ENCODE measurements at places on chromosomes 4 and X.

DNA sequence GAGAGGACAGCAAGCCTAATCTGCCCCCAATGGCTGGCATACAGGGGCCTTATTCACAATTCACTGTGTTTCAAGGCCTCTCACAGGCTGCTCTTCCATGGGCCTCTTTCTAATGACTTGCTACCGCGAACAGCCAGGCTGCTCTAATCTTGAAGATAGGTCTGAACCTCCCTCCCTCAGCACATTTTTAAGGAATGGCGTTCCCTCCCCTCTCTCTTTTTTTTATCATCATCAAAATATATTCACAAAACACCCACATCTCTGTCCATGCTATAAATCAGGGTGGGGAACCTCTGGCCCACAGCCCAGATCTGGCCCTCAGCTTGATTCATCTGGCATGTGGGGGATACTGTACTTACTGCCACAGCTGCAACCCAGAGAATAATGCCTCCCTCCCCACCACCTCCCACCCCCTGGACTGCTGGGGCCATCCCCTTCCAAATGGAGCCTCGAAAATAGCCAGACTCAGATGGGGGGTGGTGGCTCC, 76.2 kb upstream of the PLAC1 start:
- DNase-seq: no peak

DNA sequence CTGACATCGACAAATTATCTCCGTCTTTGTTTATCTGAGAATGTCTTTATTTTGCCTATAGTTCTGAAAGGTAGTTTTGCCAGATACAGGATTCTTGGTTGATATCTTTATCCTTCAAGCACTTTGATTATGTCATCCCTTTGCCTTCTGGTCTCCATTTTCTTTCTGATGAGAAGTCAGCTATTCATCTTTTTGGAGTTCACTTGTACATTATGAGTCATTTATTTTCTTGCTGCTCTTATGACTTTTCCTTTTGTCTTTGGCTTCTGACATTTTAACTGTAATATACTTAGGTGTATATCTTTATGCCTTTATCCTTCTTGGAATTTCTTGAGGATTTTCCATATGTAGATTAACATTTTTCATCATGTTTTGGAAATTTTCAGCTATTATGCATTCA, 51.4 kb downstream of the SHROOM4 start:
- no peak for DNase-seq

DNA sequence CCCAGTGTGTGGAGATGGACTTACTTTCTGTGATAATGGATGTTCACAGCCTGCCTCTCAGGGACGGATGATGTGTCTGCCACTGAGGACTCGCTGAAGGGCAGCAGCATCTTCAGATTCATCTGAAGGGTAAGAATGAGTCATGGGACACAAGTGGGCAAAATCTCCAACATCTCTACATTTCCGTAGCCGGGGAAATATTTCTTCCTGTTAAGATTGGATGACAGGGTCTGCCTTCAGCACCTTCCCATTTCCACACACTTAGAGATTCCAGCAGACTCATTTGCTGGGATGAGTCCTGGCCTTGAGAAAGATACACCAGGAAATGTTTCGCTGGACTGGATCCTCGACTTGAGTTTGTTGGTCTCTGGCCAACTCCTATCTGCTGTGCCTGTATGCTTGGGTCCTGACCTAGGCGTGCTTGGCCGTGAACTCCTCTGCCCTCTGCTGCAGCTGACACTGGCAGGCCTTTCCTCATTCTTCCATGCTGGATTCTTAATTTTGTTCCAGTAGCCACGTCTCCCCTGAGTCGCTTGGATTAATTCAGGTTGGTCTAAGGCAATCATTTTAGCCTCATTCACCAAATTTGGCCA, 46.5 kb upstream of the SOD3 start:
- no peak for DNase-seq

- no peak for DNase-seq
Observed at GRCh38 chr4:67687636-67688035, 13.3 kb downstream of the UBA6 start.

- no peak for DNase-seq
Observed at GRCh38 chrX:1751781-1752180, 136.9 kb downstream of the ASMT start.

- no peak for DNase-seq
Observed at GRCh38 chr4:48431401-48431800, 51.7 kb upstream of the SLC10A4 start.

DNA sequence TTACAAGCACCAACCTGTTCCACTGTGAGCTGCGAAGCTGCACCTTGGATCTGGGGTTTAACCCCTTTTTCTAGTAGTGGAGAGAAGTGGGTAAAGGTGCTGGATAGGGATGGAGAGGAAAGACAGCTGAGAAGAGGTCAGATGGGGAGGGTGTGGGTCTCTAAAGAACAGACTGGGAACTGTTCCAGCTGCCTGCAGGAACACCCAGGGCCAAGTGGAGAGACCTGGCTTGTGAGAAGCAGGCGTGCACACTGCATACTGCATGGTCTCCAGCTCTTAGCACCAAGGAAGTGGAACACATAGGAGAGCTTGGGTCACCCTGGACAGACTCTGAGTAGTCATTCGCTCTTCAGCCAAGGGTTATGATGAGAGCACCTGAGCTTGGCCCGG, 16.1 kb downstream of the BCOR start:
- no peak for DNase-seq

DNA sequence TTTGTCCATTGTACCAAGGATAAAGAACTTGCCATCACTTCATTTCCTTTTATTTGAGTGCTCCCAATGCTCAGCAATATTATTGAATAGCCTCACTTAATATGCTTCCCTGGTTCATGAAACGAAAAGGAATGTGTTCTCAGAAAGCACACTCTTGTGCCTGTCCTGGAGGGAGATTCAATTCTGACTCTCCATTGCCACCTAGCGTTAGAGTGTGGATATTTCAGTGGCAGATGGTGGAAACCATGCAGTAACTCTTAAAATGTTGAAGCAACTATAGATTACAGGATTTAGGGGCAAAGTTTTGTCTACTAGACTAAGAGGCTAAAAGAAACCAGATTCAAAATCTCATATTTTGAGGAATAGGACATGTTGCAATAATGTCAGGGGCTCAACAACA, 36.0 kb downstream of the GAB3 start:
- peak; percentile 41 for DNase-seq

DNA sequence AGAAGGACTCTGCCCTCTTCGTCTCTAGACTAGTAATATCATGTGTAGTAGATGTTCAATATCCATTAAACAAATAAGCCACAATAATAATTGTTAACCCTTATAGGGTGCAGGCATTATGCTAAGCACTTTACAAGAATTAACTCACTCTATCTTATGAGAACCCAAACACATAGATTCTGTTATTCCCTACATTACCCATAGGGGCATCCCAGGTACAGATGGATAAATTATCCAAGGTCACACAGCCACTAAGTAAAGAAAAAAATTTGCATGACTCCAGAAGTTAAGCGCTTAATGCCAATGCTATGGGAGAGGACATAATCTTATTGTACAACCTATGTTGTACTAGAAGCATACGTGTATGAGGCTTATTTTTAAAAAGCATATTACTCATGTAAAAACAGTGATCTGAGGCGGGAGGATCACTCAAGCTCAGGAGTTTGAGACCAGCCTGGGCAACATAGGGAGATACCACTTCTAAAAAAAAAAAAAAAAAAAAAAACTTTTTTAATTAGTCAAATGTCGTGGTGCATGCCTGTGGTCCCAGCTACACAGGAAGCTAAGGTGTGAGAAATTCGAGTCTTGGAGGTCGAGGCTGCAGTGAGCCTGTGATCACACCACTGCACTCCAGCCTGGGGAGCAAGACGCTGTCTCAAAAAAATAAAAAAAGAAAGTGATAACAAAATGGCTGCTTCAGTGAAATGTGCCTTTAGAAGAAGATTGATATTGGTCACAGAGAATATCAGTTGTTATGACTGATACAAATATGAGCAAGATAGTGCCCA, 13.6 kb downstream of the LDB2 start:
- DNase-seq: no peak

DNA sequence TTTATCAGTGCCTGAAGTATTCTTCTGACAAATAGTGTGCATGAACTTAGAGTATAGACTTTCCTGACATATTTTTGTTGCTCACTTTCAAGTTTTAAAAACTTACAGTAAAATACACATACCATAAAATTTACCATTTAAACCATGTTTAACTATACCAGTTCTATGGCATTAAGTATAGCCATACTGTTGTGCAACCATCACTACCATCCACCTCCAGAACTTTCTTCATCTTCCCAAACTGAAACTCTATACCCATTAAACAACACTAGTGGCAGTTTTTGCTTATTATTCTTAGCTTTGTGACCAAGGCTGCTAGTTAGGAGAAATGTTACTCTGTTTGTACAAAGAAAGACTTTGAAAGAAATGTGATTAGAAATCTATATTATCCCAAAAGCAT, 25.8 kb downstream of the ATP7A start:
- no peak for DNase-seq

- peak; percentile 43 for DNase-seq
Observed at GRCh38 chrX:7068939-7069367, 78.6 kb upstream of the STS start.

- peak; percentile 43 for DNase-seq
Observed at GRCh38 chr4:94306713-94307112, 35.9 kb downstream of the HPGDS start.

- DNase-seq: peak; percentile 79
Observed at GRCh38 chr4:185654311-185654710, 119.0 kb upstream of the PDLIM3 start.

DNA sequence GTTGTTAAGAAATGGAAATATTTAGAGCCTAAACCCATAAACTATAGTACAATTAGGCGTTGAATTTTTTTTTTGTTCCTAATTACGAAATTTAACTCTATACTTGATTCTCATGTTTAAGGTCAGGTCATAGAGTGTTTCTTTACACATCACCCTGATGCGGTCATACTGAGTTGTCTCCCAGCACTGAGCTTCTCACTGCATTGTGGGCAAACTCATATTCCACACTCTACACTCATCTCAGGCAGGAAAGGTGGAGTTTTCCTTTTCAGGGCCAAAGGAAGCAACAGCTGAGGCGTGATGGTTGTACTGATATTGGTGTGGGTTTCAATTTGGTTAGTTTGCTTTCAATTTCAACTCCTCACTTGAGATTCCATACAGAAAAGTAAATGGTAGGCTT, 75.4 kb downstream of the FAT4 start:
- DNase-seq: no peak

DNA sequence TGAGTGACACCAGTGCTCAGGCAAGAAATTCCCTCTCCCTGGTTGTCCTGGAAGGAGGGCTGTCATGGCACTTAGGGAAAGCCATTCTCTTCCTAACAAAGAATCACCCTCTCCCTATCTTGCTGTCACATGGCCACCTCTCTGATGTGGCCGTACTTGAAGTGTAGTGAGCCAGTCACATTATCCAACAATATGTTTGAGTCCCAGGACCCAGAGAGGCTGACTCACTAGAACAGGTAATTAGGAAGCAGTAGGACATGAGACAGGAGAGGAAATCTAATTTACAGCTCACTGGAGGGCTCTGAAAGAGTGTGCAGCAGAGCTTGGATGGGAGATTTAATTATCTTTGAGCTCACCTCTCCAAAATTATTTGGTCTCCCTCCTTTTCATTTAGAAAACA, 299.1 kb downstream of the ARHGAP24 start:
- no peak for DNase-seq

DNA sequence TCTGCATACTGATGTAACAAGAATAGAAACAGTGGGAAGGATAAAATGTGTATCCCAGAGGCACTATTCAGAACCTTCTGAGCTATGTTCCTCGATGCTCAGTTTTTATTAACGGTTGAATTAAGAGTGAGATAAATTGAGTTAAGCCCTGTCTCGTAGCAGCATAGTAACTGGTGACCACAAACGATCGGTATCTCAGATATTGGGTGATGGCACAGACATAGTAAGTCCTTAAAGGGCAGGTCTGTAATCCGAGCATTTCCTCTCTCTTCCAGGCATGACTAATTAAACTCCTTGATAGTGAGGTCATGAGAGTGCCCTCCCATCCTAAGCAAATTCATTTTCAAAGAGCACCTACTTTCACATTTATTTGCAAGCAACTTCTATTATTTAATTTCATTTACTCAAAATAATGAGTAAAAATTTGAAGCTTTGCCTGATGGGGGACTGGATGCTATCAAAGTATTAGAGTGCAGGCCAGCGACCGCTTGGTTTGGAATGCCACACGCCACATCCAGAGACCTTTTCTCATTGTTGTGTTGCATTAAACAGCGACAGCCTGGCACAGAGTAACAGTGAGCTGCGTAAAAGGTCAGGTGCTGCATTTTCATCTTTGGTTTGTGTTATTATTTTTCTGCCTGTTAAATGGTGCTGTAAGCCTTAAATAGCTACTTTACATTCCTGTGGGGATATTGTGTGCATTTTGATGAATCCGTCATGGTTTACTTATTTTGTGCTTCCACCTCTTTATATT, 101.9 kb downstream of the PCDH7 start:
- DNase-seq: no peak

GRCh38 chr4:178296669-178297068, 854.4 kb upstream of the AGA start:
- DNase-seq: no peak

- DNase-seq: no peak
Observed at GRCh38 chr4:168524006-168524405, 27.2 kb downstream of the PALLD start.

- peak; percentile 24 for DNase-seq
Observed at GRCh38 chr4:17313194-17313593, 198.7 kb downstream of the QDPR start.

GRCh38 chr4:3285558-3286334, 7.1 kb upstream of the RGS12 start:
- peak; percentile 84 for DNase-seq

DNA sequence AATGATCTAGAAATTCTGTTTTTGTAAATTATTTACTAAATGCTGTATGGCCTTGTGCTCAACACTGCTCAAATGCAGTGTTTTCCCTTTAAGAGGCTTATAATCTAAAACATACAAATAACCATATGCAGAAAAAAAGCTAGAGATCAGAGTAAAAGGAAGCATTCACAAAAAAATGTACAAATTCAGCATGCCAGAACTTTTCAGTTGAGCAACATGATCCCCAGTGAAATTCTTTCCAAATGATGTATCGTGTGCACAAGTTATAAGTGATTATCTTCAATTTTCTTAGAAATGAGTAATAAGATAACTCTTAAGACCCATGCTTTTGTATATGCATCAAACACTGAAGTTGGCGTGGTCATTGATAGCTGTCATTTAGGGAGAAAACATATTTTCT, 5.0 kb downstream of the GPC3 start:
- peak; percentile 37 for DNase-seq

GRCh38 chrX:110182362-110182761, 135.5 kb downstream of the AMMECR1 start:
- no peak for DNase-seq

GRCh38 chr4:107856901-107857300, 32.2 kb downstream of the SGMS2 start:
- DNase-seq: no peak

DNA sequence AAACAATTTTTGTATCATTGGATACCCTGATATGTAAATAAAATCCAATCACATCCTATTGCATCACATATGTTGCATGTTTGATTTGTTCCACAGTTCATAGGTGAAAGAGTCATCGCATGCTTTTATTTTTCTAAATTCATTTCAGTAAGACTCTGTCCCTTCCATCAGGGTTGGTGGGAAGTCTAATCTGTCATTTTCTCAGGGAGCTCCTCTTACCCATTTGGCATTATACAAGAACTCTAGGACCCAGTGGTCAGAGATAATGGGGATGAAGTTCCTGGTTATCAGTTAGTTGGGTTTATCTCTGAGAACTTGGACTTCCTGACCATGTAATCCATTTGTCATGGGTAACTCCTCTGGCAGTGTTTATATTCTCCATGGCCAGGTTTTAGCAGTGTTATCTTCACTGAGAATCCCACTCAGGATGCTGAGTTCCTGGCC, 227.1 kb upstream of the JADE1 start:
- no peak for DNase-seq

GRCh38 chrX:119399772-119400101, 601 bp downstream of the SLC25A43 start:
- no peak for DNase-seq

All from trophoblast cell (in vitro differentiated cells and primary cell).